ENCODE measurements at places on chromosomes 13 and 19.
A peak's percentile ranks its signal among the peaks of the same experiment; 100 is the strongest.

- no peak for DNase-seq
Observed at GRCh38 chr13:100100115-100100879, 11.4 kb downstream of the PCCA start.

GRCh38 chr13:73714522-73714921 lies 419.7 kb downstream of the KLF12 start:
- DNase-seq = no peak

DNA sequence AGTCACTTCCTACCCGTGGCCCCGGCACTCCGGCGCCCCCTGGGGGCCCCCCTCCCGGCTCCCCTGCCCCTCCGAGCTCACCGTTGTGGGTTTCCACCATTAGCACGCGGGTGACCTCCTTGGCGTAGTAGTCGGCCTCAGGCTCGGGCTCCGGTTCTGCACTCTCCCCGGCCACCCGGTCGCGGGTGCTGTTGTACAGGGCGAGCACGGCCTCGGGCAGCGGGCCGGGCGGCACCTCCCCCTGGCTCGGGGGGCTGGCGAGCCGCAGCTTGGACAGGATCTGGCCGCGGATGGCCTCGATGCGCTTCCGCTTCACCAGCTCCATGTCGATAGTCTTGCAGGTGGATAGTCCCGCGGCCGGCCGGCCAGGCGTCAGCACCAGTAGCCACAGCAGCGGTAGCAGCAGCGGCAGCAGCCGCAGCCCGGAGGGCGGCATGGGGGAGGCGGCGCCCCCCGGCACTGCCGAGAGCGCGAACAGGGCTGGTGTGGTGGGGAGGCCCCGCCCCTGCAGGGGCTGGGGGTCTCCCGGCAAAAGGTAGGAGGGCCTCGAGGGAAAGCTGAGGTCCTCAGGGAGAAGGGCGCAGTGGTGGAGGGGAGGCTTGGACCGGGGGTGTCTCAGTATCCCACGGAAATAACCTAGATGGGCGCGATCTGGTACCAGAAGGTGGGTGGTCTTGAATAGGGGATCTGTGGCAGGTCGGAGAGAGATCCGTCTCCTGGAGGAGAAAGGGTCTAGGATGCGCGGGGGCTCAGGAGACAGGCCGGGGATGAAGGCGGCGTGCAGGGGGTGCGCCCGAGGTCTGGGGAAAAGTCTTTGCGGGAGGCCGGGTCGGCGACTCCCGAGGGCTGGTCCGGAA lies 885 bp downstream of the TGFB1 start:
- peak; percentile 70 for DNase-seq

- no peak for DNase-seq
Observed at GRCh38 chr19:58380037-58380661, 681 bp downstream of the ZNF837 start.

GRCh38 chr19:32876919-32877285 lies 7.3 kb upstream of the SLC7A9 start:
- peak; percentile 34 for DNase-seq

GRCh38 chr13:22220151-22221135 lies 549.6 kb downstream of the FGF9 start:
- no peak for DNase-seq

GRCh38 chr13:45231305-45231704 lies 30.5 kb upstream of the KCTD4 start:
- no peak for DNase-seq

DNA sequence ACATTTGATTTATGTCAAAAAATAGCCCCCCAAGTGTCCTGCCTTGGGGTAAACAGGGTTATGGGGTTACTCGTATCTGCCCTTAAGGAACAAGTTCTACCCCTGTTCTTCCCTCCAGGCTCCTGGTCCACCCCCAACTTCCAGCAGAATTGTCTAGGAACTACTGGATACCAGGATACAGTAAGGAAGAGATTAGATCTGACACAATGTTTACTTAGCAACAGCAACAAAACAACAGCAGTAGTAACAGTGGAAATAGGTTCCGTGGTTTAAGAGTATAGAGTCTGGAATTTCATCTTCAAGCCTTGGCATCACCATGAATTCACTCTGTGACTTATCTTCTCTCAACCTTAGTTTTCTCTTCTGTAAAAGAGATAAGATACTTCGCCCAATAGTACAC lies 1.7 kb upstream of the FAM98C start:
- DNase-seq = peak; percentile 77

DNA sequence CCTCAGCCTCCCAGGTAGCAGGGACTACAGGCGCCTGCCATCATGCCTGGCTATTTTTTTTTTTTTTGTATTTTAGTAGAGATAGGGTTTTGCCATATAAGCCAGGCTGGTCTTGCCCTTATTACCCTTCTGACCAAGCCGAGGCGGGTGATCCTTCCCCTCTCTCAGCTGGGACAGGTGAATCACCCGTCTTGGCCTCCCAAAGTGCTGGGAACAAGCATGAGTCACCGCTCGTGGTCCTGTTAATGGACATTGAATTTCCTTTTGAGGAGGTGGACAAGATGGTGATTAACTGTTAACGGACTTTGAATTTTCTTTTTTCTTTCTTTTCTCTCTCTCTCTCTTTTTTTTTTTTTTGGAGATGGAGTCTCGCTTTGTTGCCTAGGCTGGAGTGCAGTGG lies 10.6 kb downstream of the CD70 start:
- no peak for DNase-seq

DNA sequence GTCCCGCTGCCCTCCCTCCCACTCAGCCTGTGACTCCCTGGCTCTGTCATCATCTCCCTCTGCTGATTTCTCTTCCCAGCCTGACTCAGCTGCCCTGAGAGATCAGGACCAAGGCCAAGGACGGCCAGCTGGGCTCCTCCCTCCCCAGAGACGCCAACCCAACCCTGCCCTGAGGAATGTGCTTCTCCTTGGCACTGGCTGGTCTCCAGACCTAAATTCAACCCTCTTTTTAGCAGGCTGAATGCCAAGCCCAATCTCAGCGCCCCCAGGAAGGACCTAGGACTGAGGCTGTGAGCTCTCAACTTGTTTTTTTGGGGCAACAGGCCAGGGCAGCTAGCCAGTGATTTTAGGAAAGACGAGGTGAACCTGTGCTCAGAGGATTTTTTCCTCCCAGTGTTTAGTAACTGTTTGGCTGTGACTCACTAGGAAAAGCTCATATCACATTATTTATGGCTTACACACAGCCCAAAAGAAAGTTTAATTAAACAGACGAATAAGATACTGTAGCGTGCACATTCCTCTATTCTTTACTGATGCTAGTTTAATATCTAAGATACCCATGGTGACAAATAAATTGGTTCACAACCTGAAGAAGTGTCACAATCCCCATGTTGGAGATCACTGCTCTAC lies 7.4 kb upstream of the IGFL1 start:
- DNase-seq = peak; percentile 63

DNA sequence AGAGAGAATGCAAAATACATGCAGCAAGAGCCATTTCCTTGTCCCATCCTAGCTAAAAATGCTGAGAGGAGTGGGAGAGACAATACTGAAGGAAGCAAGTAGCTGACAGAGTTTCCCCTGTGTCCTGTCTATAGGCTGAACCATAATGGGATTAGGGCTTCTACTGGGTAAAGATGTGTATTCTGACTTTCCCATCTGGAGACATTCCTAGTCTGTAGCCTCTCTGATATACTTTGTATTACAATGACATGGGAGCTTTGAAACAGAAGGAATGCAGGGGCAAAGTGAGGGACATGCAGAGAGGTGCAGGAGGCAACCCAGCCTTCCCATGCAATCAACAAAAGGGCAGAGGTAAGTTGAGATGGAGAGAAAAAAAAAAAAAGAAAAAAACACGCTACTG lies 10.5 kb upstream of the GPC6 start:
- peak; percentile 99 for DNase-seq

DNA sequence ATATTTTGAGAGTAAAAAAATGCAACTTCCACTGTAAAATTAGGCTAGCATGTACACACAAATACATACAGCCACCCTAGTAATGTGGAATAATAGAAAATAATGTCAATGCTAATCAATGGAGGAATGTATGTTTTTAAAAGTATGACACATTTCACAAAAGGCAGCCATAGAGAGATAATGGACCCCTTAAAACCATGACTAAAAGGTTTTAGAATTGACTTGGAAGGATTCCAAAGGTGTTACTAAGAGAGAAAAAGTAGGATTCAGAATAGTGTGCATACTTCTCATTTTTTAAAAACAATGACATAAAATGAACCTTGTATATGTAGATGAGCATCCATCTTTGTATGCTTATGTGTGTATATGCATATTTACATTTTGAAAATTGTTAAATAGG lies 597.9 kb upstream of the PCDH9 start:
- no peak for DNase-seq

GRCh38 chr13:42106998-42107397 lies 58.5 kb downstream of the DGKH start:
- DNase-seq = no peak

DNA sequence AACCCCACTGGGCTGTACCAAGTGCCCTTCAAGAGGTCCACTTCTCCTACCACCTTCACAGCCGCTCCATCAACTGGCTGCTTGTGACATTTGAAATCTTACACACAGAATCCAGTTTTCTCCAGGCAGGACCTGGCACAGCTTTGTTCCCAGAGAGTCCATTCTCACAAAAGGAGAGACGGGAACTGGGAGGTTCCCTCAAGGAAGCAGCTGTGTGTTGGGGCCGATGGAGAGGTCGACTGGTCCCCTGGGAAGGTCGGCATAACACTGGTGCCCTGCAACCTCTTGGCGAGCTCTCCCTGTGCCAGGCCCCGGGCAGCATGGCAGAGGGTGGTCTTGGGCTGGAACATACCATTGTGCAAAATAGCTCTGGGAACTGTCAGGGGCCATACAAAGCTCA lies 21.5 kb downstream of the ELL start:
- DNase-seq = no peak

DNA sequence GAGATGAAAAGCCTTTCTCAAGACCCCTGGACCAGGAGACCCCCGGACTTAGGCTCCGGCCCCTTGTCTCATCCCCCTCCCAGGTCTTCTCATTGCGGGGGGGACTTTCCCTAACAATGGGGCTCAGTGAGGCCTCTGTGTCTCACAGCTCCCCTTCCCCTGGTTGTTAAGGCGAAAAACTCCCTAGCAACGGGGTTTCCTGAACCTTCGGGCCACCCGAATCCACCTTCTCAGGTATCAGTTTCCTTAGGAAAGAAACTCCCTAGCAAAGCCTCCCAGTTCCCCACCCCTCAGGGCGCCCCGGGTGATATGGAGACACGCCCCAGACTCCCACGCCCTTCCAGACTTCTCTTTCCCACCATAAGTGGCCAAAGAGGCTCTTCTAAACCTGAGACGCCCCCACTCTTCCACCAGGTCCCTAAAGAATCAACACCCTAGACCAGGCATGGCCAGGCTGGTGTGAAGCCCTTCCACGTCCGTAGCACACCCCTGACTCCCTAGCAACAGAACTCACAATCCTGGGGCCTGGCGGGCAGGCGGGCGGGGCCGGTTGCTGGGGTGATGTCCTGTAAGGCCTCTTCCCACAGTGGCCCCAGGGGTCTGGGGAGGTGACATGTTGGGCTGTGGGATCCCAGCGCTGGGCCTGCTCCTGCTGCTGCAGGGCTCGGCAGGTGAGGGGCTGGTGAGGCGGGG lies at the start of gene TMEM190:
Gene TMEM190 (plus strand): TSS at position 586 of the 693 bp plus-strand sequence. CDS start 28 bp downstream, at position 614.
- DNase-seq = peak; percentile 86

- DNase-seq = no peak
Observed at GRCh38 chr13:83414393-83414792, 467.9 kb downstream of the SLITRK1 start.

DNA sequence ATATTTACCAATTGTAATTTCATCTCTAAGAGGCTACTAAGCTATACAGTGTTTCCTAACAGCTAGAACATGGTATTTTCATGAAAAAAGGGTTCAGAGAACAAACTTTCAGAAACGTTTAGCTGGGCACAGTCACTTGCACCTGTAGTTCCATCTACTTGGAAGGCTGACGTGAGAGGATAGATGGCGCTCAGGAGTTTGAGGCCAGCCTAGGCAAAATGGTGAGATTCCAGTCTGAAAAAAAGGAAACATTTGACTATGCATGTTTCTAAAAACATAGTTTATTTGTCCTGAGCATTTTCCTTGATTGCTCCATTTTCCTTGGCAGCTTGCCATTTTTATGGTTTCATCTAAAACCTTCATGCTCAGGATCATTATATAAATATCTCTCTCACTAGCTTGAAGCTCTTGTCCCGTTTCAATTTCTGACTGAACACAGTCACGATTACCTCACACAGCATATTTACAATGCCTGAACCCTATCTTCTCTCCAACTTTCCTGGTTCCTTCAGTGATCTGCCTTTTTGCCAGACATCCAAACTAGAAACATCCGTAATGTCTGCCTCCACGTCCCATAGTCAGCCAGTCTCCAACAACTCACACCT lies 200.8 kb downstream of the RGCC start:
- DNase-seq = no peak

- DNase-seq = no peak
Observed at GRCh38 chr13:44760434-44760833, 184.3 kb upstream of the TSC22D1 start.

DNA sequence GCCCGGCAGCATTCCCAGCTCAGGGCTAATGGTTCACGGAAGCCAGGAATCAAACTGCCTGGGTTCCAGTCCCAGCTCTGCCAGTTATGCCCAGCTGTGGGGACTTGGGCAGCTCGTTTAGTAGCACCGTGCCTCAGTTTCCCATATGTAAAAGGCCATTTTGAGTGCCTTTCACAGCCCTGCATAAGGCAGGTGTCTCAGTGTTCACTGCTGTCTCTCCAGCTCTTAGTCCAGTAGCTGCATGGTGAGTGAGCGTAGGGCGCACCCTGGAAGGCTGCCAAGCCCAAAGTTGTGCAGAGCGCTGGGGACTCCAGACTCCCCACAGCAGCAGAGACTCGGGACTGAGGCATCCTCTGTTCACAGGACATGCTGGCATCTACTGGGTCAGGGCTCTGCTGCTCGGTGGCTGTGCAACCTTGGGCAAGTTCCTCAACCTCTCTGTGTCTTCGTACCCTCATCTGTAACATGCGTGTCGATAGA lies 5.5 kb downstream of the RPL28 start:
- DNase-seq = no peak

DNA sequence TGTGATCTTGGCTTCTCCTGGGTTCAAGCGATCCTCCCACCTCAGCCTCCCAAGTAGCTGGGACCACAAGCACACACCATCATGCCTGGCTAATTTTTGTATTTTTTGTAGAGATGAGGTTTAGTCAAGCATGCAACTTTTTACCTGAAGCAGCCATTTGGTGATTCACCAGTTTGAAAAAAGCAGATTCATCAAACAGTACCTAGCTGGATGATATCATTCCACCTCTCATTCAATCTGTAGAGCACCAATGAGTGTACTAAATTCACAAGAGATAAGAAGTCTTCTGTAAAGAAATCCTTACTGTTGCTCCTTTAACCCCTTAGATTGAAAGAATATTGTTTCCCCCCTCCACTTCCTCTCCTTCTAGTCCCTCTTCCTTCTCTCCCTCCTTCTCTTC lies 261.1 kb upstream of the RFC3 start:
- no peak for DNase-seq

DNA sequence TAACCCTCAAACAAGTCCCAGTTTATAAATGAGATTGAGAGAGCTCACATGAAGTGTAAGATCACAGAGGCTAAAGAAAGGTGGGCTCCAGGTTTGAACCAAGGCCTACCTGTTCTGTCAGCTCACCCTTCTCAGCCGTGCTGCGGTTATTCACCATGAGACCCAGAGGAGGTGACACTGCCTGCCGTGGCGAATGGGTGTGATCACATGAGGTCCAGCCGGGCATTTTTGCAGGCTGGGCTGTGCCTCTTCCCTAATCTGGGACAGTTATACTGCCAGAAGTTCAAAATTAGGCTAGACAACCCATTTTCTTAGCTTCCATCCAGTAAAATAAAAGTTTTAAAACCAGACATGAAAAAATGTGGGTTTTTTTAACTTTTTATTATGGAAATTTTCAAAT lies 146.8 kb downstream of the FOXO1 start:
- DNase-seq = no peak
